ENCODE measurements at places on chromosomes 12 and 14.

DNA sequence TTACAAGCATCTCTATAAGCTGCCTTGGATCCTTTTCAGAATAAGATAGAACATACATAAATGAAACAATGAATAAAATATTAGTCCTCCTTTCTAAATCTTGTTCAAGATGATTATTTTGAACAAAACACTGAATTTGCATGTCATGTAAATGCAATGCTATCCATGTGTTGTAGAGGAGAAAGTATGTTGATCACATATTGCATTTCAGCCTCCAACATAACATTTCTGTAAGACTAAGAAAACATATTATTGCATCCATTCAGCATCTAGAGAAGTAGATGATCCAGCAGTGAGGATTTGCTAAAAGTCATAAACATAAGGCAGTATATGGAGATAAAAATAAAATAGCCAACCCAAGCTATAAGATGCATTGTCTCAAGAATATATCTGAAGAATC is 172.6 kb downstream of the CPNE8 start:
- no peak for DNase-seq

GRCh38 chr14:87944987-87945604 is 47.9 kb downstream of the GALC start:
- no peak for DNase-seq

DNA sequence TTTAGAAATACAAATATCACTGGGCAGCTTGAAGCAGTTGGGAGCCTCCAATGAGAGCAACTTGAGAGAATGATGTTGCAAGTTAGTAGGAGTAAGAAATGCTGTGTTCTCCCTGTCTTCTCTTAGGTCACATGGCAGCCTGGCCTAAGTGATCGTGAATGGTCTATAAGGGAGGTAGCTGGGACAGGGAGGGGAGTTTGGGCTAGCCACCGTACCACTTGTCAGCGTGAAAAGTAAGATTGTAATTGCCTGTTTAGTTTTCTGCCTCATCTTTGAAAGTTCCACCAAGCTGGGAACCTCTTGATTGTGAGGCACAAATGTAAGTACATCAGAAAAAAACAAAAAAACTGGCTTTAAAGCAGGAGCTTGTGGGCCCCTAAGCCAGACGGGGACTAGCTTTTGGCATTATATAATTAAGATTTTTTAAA is 36.4 kb downstream of the MDM2 start:
- DNase-seq = no peak

DNA sequence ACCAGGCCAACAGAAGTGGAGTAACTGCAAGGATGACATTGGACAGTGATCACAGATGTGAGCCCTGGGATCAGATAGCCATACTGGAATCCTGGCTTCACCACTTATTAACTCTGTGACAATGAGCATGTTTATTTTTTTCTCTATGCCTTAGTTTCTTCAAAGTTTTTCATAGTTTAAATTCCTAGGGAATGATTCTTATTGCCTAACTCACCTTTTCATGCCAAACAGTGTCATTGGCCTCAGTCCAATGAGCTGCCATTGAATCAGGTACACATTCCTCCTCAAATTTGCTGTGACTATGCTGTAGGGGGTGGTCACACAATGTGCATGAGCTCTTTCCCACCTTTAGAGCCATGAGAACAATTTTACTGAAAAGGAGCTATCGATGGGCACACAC is 342.3 kb downstream of the SYT1 start:
- no peak for DNase-seq

DNA sequence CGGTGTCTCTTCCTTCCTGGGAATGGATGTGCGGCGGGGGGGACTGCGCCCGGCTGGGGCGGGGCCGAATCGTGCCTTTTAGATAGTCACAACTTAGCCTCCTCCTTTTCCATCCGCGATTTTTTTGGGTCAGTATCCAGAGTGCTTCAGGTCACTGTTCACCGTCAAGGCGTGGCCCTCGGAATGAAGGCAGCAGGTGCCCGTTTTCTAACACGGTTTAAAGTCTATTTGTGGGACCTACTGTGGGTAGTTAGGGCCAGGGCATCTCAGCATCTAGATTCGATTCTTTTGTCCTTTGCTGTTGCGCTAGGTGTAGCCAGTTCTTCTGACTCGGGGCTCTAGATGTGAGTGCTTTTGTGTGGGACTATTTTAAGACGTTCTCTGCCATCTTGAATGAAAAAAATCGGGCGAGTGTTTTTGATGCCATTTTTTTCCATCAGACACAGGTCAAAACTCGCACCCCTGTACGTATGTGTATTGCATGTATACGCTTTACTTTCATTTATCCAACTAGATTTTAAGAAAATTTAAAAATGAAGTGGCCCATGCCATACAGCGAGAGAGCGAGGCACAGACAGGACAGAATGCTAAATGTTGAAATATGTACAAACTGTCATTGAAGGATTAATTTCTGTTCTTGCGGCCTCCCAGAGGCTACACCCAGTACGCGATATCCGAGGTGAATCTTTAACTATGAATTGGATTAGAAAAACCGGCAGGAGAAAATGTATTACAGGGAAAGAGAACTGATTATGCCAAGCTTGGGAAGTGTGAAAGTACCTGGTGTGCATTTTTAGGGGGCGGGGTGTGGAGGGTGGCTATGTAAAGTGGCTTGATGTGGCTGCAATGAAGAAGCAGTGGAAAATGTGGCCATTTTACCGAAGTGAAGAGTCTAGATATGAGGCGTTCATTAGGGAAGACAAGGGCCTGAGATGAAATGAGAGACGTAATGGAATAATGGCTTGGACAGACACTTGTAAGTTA is 835 bp downstream of the VEZT start:
- DNase-seq = peak; percentile 71

- no peak for DNase-seq
Observed at GRCh38 chr12:46303039-46303666, 34.3 kb upstream of the SLC38A1 start.

- no peak for DNase-seq
Observed at GRCh38 chr14:80981673-80982072, 26.3 kb downstream of the TSHR start.

DNA sequence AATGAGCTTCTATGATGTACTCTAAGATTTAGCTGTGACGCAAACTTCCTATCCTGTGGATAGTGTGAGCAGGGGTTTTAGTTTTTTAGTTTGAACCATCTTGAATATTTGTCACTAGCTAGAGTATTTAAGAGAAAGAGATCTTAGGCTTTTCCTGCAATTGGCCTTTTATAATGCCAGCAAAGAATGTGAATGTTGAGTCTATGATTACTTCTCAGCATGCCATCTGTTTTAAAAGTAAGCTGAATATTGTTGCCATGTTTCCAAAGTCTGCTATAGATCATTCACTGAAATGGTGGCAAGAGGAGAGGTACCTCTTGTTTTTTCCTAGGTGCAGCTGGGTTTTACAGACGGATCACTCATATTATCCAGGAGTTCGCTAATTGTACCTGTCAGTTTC is 1783.6 kb upstream of the FLRT2 start:
- no peak for DNase-seq

- no peak for DNase-seq
Observed at GRCh38 chr14:95522116-95522515, 5.7 kb upstream of the SYNE3 start.

Measured in NCI-H187 treated with DMSO at 0.1 percent for 48 hours (cell line).